ENCODE measurements at places on chromosomes 11 and 22.

GRCh38 chr11:108545909-108546501, 47.6 kb downstream of the EXPH5 start:
- DNase-seq = no peak

GRCh38 chr11:16047073-16047472, 309.3 kb downstream of the SOX6 start:
- no peak for DNase-seq

DNA sequence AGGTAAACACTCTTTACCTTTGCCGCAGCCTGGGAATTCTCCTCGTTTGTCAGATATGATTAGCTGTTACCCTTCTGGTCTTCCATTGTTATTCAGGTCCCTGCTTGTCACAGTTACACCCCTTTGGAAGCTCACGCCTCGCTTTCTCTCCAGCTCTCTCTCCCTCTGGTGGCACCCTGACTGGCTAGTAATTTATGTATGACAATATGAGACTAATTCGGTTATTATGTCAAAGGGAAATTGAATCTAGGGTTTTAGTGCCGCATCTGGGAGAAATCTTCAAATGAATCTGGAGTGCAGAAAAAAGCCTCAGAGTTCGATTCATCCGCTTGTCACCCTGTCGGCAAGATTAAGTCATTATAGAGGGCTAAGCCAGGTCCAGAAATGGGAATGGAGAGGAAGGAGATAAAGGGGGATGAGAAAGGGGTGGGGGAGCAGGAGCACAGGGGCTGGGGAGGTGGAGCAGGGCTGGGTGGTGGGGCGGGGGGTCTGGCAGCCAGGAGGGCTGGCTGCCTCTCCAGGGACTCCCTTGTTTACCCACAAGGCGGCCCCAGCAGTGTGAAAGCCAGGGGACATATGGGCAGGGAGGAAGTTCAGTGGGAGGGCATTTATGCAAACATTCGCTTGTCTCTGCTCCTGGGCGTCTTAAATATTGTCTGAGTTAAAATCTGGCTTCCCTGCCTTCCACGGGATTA, 179.0 kb upstream of the NECTIN1 start:
- no peak for DNase-seq

- no peak for DNase-seq
These were observed 105.2 kb downstream of the ABTB2 start for GRCh38 chr11:34252651-34253050.

DNA sequence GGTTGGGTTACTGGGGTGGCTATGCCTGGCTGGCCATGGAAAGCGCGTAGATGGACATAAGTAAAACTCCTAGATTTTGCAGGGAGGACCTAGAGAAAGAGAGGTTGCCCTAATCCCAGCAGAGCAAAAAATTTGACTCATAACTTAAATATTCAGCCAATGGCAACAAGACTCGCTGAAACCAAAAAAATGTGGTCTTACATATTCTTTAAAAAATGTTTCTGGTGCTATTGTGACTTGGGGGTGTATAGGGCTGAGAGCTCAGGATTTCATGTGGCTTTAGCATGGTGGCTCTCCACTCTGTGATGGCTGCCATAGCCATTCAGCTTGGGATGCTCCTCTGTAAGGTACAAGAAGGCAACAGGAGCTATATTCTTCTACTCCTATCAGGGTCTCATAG, 27.2 kb upstream of the PDGFD start:
- DNase-seq = no peak

DNA sequence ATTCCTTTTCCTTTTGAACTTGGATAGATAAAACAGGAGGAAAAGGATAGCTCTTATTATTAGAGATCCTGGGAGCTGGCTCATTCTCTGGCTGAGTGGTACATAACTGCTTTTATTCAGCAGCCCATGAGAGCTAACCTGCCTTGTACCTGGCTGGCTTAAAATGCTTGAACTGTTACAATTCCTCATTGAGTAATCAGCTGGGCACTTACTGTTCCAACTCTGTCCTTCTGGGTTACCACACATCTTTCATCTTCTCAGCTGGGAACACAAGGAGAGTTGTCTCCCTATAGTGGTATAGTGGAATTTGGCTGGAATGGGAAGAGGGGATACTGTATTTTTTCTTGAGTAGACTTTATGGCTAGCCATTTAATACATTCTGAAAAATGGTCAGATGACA, 39.8 kb upstream of the SPTBN2 start:
- DNase-seq = no peak

DNA sequence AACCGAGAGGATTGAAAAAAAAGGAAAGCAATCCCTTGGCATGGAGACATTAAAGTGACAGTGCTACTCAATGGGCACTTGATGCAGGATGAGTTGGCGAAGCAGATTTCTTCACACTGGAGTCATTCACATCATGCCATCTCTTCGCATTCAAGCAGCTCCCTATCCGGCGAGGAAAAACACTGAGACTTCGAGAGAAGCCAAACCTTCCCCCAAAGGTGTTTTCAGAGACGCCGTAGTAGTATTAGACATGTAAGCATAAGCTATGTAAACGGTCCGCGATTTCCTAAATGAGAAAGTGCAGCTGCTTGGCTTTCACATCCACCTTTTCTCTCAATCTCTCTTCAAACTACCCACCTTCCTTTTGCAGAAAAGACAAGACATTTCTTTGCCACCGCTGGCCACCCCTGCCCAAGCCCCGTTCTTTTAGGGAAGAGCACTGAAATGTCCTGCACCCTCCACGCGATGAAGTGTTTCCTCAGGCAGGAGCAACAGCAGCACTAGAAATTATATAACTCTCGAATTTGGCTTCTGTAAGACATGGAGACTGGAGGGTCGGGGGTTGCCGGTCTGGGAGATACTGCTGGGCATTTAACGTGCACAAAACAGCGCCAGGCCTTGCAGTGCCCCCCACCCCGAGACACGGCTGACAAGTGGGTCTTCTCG, at the start of gene DLG2:
Gene DLG2 (minus strand): TSS at position 13 of the 666 bp plus-strand sequence.
- DNase-seq = no peak

- no peak for DNase-seq
These were observed 65.8 kb downstream of the CSTPP1 start for GRCh38 chr11:47002390-47002789.

- DNase-seq = no peak
These were observed 18.3 kb upstream of the SYT7 start for GRCh38 chr11:61598886-61599868.

DNA sequence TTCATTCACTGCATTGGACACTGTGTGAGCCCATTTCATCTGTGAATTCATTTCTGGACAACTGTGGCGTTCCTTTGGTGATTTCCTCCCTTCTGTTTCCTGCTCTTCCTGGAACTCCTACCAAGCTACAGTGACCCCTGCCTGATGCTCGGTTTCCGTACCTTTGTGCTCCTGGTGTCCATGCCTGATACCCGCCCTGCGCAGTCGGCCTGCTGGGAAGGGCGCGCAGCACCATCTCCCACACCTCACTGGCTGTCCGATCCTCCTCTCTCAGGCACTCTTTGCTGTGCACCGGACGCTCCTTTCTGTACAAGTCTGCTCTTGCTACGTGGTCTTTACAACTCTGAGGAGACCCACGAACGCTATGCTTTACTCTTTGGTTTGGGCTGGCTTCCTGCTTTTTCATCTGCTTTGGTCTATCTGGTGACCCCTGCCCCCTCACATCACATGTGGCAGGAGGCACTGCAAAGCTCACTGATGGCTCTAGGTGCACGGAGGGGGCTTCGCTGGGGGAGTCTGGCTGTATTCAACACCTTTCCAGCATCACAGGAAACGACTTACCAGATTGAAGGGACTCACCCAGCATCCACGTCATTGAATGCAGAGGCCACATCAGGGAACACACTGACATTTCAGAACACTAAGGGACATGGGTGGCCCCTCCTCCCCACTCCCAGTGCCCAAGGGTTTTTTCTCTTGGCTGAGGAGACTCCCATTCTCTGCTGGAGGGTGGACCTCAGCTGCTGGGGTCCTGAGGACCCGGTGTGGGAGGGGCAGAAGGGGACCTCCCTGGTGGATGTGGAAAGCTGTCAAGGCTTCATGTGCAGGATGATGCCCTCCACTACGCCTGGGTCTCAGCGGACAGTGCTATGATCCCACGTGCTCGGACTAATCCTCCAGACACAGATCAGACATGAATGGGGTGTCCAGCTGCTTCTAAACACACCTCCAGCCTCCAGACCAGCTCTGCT, 27.0 kb upstream of the MOB2 start:
- no peak for DNase-seq

DNA sequence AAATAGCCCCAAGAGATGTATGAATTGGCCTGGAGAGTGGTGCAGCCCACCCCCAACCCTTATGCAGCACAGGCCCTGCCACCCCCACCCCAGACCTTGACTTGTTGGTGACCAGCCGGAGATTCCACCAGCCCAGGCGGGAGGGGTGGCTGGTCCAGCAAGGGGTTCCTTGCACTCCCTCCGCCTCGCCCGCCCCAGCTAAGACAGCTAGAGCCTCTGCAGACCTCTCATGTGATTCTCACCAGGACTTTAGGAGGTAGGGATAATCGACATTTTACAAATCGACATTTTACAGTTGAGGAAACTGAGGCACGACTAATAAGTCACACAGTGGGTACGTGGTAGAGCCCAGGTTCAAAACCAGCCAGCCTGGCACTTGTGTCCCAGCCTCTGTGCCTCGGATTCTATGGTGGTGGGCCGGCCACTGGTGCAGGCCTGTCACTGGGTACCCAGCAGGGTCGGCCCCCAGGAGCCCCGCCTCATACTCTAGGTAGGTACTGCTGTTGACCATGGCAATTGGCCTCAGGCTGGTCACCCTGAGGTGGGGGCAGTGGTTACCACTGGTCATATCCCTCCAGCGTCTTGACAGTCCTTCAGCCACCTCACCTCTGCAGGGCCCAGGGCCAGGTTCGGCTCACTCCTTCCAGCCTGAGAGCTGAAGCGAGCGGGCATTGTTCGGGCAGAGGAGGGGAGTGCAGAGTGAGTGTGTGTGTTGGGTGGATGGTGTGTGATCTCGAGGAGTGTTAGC, 35.0 kb upstream of the MYRF start:
- no peak for DNase-seq

DNA sequence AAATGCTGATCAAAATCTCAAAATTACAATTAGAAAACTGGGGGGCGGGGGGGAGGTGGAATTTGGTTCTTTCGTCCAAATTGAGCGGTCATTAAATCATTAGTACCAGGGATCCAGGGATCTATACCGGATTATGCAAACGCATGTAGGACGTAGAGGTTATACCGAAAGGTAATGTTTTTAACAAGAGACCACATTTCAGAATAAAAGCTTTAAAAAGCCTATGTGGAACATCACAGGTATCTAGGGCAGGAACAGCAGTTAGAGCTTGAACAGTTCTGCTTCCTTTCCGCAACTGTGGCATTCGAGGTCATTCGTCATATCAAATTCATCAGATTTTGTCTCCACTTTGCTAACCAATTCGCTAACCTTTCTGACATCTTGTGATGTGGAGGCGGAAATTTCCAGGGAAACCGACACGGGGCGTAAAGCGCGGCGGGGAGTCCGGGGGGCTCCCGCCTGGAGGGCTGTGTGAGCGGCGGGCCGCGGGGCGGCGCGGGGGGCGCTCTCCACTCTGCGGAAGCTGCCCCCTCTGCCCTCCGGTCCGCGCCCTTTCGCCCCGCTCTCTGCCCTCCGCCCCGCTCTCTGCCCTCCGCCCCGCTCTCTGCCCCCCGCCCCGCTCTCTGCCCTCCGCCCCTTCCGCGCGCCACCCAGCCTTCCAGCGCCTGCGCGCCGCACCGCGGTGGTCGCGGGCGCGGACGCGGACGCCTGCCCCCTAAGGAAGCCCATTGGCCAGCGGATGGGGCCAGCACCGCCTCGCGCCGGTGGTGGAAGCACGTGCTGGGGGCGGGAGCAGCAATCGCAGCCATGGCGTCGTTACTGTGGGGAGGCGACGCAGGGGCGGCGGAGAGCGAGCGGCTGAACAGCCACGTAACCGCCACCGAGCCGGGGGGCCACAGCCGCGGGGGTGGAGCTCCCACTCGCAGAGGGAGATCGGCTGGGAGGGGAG, at the start of gene DDX25:
Gene DDX25 (plus strand): TSS at position 798 of the 949 bp plus-strand sequence. CDS start 10 bp downstream, at position 808.
- DNase-seq = no peak
